ENCODE measurements at places on chromosomes 2 and 18. TPM values are rescaled to one million over a fixed set of nuclear protein-coding genes. Genes with fewer than 3 reads are reported as not detected.

DNA sequence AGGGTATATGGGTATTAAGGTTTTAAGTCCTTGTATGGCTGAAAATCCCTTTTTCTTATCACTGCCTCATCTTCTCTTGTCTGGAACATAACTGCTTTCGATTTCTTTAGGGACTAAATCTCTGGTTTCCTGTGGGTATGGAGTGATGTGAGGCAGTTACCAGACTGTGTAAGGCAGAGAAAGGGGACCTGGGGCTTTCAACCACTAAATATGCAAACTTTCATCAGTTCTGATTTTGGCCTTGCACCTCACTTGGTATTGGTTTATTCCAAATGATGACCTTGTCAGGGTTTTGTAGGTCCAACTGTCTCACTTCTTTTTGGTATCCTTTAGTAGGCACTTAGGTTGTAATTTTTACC, 9.3 kb downstream of the MAP4K4 start:
- DNase-seq = no peak

GRCh38 chr2:225761396-225761795, 361.9 kb downstream of the NYAP2 start:
- DNase-seq = no peak

DNA sequence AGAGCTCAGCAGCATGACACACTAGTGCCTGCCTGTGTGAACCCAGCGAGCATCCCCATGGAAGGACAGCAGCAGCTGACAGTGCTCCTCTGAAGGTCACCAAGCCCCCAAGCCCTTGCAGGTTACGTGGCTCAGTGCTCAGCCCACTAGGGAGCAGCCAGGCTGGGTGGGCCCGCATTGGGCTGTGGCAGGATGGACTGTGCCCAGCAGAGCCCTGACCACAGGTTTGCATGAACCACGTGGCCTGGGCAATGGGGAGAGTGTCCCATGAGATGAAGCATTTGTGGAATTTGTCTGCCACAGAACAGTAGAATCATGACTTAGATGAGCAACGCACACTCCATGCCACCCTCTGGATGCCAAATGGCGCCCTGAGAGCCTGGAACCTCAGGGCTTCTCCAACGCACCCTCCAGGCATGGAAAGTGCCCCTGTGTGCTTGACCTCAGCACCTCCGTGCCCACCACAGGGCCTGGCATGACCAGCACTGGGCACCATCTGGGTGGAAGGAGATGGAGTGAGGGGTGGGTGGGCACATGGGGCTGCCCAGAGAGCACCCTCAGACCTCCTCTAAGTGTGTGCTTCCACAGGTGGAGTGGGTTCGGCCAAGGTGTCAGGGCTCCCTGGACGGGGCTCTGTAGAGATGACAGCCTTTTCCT, 216.1 kb upstream of the RAB6C start:
- no peak for DNase-seq

- DNase-seq = no peak
These were observed 7.0 kb upstream of the SP9 start for GRCh38 chr2:174327841-174328113.

- no peak for DNase-seq
These were observed 21.9 kb downstream of the TEX44 start for GRCh38 chr2:231614559-231615057.

OSR1 gene
- 5.1 TPM for total RNA-seq
